ENCODE measurements at places on chromosomes 6 and 20. TPM values are rescaled to one million over a fixed set of nuclear protein-coding genes. Genes with fewer than 3 reads are reported as not detected.

DNA sequence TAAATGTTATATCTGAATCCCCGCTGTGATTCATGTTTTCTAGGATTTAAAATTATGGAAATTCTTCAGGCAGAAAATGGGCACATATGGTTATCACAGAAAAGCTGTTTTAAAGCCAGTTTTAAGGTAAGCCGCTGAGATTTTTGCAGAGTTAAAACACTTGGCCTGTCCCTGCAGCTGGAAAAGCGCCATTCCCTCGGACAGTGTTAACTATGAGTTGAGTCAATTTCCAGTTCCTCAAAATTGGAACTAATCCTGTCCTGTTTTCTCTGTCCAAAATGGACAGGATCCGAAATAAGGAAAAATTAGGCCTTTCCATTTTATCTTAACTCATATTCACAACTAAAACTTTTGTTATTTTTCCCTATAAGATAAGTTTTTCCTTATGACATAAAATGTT, 225.2 kb downstream of the SAMD5 start:
- no peak for DNase-seq

DNA sequence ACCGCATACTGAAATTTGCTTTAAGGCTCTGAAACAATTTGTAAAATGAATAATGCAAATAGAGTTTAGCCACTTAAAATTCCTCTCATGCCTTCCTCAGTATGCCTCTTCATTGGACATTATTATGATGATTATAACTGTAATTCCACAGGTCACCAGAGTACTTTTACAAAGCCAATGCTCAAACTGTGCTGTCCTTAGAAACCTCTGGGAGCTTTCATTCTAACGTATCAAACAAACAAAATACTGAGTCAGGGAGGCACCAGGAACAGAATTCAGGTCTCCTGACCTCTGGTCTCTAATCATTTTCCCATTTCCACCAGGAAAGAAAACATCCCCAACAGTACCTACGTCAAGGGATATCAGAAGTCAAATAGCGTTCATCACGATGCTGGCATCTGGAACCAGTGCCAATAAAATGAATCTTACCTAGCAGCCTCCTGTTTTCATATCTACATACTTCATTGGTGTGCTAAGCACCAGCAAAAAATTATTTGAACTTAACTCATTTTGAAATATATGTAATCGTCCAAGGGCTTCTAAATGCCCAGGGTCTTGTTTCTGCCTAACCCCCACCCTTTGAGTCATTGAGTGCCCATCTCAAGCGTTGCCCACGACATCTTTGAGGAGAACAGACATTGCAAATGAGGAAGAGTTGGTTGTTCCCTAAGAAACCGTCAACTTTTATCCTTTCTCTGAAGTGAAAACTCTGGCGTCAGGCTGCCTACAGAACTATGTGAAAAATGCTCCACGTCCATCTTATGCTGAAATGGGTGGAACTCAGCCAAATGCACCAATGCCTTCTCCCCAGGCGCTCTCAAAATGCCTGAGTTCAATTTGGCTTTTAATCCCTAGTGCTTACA, 37.9 kb downstream of the NEDD9 start:
- no peak for DNase-seq

DNA sequence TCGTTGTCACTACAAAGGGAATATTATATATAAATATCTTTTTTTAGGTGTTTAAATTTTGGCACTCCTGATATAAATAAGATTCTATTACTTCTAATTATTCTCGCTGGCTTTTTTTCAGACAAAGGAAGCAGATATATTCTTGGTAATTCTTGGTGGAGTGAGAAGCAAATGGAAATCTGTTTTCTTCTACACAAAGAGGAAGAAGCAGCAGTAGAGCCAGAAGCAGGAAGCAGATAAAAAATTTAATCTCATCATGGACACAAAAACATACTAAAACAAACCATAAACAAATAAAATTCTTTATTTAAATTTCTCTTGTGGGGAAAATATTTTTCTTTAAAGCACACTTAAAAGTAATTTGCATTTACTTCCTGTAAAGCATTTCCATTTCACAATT, 3.7 kb upstream of the KIAA0319 start:
- DNase-seq = no peak

GRCh38 chr6:63910863-63911551, 275.4 kb downstream of the PHF3 start:
- DNase-seq = no peak

- no peak for DNase-seq
These were observed 51.0 kb downstream of the EDN3 start for GRCh38 chr20:59351157-59352040.

DNA sequence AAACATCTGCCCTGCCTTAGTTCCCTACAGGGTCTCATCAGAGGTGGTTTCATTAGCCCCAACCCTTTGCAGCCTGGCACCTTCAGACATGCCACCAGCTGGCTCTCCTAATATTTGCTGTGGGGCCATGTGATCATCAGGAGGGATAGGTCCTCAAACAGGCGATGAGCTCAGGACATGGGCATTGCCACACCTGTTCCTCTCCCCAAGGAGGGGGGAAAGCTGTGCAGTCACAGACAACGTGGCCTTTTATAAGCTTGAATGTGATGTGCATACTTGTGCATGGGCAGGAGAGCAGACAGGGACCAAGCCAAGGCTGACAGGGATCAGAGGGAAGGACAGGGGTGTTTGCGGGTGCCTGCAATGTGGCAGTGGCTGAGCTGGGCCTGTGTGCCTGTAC, 78.8 kb upstream of the ZNFX1 start:
- DNase-seq = no peak

The TPX2 gene
- total RNA-seq = 11.4 TPM

DNA sequence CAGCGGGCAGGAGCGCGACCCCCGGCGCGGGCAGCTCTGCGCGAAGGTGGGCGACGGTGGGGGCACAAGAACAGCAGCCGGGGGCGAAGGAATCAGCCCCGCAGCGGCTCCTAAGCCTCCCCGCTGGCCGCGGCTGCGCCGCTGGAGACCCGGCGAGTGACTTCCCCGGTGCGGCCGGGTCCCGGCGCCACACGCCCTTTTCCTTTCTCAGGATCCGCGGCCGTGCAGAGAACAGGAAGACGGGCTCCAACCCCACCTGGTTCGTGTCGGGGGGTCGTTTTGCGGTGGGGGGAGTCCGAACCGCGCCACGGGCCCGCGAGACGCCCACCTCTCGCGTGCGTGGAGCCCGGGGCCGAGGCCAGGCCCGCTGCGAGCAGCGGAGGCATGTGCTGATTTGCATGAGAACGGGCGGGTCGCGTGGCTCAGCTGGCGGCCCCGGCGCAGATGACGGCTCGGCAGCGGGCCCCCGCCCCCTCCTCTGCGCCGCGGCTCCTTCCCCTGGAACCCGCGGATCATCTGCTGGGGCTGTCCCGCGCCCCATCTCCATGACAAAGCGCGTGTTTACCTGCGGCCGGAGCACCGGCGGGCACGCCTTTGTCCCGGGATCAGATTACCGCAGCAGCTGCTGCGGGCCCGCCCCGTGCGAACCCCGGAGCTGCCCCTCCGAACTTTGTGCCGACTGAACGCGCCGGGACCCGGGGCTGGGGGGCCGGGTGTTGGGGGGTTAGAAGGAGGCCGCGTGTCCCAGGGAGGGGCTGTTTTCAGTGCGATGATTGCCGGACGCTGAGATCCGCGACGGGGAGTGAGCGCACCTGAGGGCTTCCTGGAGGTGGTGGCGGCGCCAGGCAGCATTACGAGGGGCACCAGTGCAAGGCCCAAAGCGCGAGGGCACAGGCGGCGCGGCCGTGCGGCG, 4.9 kb upstream of the DLL1 start:
- no peak for DNase-seq

GRCh38 chr20:52959125-52959524, 13.0 kb upstream of the TSHZ2 start:
- no peak for DNase-seq

The CD109 gene
- total RNA-seq = 57.9 TPM

GRCh38 chr6:5082487-5083306, 2.4 kb upstream of the PPP1R3G start:
- DNase-seq = no peak

- DNase-seq = no peak
These were observed 87.1 kb downstream of the CEBPB start for GRCh38 chr20:50277460-50278376.

DNA sequence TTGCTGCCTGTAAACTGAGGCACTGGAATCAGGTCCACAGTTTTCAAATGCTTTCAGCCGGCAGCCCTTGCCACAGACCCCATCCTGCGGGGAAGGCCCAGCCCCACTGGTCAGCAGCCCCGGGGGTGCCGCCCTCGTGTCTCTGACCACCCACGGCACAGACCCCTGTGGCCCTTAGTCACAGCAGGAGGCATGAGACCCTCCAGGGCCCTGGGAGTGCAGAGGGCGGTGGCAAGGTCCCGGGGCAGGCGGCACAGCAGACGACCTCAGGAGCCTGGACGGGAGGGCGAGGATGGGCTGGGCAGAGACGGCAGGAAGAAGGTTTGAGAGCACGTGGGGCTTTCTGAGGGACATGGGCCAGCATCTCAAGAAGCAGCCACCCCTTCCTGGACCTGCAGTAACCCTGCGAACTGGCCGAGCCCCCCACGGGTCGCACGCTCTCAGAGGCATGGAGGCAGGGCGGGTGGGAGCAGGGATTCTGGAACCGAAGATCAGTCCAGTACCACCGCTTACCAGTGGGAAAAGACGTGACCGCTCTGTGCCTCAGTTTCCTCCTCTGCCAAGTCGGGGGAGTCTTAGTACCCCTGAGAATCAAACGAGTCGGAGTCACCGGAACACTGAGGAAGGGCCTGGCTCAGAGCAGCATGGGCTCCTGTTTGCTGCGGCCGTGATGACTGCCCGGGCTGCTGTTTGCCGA, 140.7 kb downstream of the TAF4 start:
- DNase-seq = no peak

DNA sequence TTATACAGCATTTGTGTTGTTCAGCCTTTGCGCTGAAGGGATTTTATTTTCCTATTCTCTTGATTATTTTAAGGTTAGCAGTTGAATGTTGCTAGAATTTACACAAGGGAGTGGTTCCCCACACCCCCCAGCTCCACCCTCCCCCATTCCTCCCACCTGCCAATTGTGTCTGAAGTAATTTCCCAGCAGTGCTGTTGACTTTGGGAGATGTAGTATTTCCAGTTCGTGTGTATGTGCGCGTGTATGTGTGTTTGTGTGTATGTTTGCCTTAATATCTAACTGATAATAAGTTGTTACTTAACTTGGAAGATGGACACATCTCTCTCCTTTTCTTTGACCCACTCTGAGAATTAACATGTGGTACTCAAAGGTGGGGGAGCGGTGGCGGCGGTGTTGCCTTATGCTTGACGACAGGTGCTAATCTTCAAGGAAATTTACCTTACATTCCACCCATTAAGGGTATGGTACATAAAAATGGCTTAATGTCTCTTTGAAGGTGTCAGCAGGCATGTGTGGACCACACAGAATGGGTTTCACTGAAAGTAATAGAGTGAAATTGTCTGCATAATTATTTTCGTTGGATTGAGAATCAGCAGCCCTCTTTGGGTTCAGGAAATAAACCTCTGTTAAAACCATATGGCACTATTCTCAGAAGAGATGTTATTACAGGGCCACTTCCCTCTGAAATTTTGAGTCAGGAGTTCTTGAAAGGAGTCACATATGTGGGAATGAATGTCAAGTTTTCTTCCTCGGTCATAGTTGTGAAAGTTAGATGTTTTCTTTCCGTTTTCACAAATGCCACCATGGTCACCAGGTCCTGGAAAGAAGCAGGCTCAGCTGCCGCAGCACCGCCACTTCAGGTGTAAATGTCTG, 95.6 kb upstream of the SUPT3H start:
- no peak for DNase-seq

DNA sequence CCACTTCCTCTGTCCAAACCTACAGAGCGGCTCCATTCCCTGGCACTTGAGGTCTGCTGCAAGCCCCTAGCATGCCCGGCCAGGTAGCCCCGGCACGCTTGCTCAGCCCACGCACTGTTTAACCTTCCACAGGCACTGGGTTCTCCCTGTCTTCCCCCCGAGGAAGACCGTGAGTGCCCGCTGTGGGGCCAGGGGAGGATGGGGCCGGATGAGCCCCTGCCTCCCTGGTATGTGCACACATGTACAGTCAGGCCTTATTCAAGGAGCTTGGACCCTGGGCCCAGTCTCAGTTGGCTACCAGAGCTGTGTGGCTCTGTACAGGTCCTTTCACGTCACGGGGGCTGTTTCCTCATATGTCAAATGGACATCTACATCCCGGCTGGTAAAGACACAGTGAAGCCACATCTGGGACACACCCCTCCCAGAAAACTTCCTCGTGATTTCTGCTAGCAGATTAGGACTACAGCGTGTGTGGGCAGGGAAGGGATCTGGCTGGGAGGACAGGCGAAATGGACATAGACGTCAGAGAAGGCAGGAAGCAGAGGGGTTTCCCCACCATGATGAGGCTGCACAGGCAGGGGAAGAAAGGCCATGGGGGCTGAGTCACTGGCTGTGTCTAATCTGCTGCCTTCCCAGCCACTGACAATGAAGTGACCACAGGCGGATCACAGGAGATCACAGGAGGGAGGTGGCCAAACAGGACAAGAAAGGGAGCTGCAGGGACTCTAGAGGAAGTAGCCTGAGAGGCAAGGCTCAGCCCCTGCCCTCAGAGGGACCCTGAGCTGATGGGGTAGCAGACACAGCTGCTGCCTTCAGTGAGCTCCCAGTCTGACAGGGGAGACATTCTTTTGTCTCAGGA, 62.9 kb downstream of the MRPL14 start:
- DNase-seq = no peak

DNA sequence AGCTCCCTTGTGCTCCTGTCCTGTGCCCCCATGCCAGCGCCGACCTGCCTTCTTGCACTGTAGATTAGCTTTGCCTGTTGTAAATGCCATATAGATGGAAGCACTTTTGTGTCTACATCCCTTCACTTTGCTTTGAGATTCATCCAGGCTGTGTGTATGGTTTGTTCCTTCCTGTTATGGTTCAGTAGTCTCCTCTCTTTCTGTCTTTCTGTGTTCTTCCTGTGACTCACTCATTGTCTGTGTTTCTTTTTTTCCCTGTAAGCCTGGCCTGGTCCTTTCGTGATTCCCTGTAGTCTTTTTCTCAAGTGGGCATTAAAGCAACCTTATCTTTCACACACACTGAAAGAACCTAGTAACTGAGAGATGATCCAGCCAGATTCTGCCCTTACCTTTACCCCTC, 66.6 kb downstream of the JARID2 start:
- DNase-seq = no peak

- no peak for DNase-seq
These were observed 95.5 kb upstream of the VGLL2 start for GRCh38 chr6:117169781-117170281.

DNA sequence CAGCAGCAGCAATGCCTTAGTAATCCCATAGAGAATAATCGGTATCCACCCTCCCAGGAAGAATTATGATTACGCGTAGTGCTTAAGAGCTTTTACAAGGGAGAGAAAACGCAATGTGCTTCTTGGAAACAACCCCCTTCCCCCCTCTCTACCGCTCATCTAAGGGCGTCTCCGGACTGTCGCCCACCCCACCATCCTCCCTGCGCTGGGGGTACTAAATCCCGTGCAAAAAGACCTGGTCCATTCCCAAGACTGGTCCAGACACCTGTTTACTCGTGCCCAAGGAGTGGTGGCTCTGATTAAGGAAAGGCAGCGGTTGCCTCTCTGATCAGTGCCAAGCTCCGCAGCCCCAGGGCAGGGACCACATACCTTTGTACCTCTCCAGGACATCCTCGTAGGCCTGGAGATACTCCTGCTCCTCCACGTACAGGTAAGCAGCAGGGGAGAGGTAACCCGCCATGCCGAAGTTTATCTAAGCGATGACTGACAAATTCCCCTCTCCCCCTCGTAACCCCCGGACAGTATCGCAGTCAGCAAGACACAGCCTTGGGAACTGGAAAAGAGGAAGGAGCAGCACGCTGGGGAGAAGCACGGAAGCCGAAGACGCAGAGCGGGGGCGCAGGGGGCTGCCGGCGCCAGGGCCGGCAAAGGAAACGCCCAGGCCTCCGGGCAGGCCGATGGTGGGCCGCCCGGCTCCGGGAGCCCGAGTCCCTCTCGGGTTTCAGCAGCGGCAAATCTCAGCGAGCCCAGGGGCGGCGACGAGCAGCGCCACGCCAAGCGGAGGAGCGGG, 112.0 kb upstream of the BEND6 start:
- no peak for DNase-seq

Data from esophagus squamous epithelium (tissue), 5 donors.